Foreskin fibroblast (primary cell): ENCODE measurements at places on chromosomes 4 and X.

GRCh38 chr4:176583278-176583677 lies 209.4 kb downstream of the VEGFC start:
- DNase-seq, result no peak

GRCh38 chrX:53073115-53073586 lies 9.0 kb upstream of the TSPYL2 start:
- no peak for DNase-seq

GRCh38 chr4:4425696-4426095 lies 38.8 kb downstream of the NSG1 start:
- DNase-seq, result no peak

DNA sequence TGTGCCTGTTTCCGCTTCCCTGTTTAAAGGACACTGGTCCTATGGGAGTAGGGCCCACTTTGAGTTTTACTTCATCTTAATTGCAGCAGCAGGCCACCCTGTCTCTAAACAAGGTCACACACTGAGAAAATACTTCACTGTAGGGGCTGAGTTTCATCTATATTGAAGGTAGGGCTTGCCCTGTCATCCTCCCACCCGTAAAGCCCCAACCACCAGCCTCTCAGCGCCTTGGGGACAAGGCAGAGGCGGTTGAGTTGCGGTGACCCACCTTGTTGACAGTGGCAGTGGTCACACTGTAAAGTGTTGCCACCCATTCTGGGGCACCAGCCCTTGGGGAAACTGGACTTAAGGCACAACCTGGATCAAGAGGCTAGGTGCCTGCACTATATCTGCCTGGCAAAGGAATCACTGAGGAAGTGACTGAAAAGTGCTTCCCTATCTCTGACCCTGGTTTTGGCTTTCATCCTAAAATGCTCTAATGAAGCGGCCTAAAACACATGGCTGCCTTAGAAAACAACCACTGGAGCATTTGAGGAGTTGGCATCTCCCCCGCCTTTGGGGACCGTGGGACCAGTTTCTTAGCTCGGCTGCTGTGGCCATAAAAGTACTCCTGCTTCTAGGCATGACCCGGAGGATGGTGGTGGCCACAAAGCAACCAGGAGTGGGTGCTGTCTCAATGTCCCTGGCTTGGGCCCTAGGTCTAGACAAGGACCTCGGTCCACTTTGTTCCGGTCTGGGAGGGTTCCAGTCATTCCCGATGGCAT lies 7.8 kb upstream of the WDR1 start:
- DNase-seq, result no peak

DNA sequence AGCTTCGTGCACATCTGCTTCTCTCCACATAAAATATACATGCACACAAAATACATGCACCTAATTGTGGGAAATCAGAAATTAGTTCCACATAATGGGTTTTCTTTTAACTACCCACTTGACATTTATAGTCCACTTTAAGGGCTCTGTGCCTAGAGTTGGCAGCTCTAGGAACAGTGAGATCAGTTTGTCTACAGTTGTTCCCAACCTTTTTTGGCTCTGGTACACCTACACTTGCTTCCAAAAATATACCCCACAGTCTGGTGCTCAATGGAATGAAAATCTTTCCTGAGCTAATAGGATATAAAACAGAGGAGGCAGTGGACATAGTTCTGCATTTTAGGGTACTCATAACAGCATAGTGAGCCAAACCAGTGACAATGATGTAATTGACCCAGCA lies 36.1 kb downstream of the HDAC8 start:
- no peak for DNase-seq

GRCh38 chr4:97453186-97453585 lies 690.1 kb downstream of the STPG2 start:
- no peak for DNase-seq

DNA sequence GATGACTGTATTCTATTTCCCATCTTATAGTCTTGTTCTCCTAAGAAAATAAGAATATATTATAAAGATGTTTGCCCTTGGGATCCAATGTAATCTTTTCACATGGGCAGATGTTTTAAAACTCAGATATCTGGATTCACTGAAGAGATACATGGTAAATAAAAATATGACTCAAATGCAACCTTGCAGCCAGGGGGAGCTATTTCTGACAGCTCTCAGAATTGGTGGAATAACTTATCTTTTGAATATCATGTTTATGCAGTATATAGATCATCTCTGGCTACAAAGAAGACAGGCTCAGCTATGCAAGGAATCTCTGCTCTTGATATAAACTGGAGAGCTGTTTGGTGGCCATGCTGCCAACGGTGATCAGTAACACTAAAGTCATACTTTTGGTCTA lies 274.7 kb downstream of the GLUD2 start:
- no peak for DNase-seq

DNA sequence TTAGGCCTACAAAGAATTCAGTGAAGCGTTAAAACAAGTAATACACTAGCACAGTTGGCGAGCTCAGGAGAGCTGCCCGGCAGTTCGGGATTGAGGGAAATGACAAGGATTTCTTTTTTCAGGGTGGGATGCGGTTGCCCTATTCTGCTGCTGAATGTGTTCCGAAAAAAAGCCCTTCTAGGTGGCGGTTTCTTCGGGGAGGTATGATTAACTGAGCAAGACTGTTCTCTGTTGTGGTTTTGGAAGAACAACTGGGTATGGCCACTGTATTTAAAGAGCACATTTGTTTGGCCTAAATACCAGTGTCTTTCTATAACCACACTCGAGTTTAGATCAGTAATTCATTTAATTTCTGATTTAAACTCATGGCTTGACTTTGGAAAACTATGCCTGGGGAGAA lies 459.7 kb upstream of the FAT1 start:
- no peak for DNase-seq

- DNase-seq, result peak; percentile 94
Observed at GRCh38 chr4:124631760-124632159, 80.8 kb downstream of the ANKRD50 start.

- no peak for DNase-seq
Observed at GRCh38 chrX:106874075-106874474, 29.1 kb downstream of the RIPPLY1 start.

DNA sequence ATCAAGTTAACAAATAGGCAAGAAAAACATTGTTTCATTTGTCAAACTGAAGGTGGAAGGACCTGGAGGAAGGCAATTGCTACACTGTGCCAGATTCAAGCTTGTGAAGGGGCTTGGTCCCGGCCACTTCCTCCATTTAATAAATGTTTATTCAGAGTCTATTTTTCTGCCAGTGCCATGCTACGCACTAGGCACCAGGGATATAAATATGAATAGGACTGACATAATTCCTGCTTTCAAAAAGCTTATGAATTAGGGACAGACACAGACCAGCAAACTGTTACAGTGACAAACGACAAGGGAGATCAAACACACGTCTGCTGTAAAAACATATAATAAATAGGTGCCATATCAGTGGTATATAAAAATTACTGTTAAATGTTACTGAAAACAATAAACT lies 571 bp downstream of the TLR6 start:
- DNase-seq, result no peak

DNA sequence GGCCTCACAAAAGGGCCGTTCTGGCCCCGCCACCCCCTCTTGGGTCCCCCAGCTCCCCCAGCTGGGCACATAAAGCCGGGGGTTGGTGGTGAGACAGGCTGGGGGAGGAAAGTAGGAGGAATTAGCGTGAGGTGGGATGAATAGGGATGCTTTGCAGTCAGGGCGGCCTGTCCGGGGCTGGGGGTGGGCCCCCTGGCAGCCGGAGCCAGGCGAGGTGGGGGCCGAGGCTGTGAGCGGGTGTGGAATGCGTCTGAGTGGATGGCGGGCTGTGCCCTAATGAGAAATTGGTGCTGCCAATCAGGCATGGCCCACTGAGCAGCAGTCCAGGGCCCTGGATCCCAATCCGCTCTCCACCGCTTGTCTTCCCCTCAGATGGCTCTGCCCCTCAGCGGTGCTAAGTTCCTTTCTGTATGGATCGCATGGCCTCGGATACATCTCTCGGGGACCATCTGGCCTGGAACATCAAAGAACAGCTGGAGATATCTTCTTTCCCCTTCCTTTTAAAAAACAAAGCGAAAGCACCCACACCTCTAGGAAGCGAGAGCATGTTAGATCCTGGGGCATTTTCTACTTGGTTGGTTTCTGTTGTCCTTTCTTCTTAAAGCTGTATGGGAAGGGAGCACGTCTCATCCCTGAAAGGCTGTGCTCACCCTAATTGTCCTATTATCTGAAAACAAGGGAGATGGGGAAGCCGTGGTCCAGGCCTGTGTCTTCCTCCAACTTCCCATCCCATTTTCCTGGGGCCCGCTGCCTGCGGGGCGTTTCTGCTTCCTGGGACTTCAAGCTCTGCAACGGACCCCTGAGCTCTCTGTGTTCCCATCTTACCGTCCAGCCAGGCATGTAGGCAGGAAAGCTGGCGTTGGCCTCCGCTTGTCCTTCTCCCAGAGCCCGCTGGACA lies 106.9 kb downstream of the SORCS2 start:
- no peak for DNase-seq

DNA sequence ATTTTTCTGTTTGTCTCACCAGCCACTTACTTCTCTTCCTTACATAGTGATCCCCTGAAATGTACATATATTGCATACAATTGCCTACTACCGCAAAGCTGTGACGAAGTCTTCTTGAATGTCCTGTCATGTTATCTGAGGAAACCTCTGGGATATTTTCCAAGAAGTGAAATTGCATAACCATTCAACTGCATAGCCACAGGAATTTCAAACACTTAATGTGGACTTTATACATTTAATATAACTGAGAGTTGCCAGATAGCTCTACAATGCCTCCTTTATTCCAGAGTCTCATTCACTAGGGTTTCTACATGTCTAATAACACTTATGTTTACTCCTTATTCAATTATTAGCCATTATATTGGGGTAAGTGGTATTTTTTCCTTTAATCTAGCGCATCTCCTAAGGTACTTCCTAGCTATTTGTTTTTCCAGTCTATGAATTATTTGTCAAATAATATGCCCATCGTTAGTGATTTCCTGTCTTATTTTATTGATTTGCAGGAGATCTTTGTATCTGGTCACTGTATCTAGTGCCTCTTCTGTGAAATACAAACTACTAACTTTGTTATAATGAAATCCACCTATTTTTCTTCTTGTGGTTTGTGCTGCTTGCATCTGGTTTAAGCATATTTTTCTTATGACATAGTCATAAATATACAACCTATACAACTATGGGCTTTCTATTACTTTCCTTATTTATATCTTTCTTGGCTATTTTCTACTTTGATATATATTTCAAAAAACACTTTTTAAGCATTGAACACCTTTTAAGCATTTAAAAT lies 69.2 kb upstream of the GRID2 start:
- DNase-seq, result peak; percentile 70

- DNase-seq, result no peak
Observed at GRCh38 chr4:950136-951020, 18.1 kb downstream of the TMEM175 start.

DNA sequence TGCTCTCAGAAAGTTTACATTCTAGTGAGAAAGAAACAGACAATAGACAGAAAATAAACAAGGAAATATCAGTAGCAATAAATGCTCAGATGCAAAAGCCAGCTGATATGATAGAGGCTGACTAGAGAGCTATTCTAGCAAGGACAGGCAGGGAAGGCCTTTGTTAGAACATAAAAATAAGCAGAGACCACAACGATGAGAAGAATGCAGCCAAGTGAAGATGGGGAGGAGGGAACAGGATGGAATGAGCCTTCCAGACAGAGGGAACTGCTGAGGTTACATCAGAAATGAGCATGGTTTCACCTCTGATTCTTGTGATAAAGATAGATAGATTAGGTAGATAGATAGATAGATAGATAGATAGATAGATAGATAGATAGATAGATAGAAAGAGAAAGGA lies 7.6 kb upstream of the SOWAHB start:
- DNase-seq, result peak; percentile 52

- no peak for DNase-seq
Observed at GRCh38 chr4:13523591-13524503, 20.5 kb downstream of the NKX3-2 start.

GRCh38 chr4:129623233-129623875 lies 527.4 kb downstream of the C4orf33 start:
- DNase-seq, result no peak

DNA sequence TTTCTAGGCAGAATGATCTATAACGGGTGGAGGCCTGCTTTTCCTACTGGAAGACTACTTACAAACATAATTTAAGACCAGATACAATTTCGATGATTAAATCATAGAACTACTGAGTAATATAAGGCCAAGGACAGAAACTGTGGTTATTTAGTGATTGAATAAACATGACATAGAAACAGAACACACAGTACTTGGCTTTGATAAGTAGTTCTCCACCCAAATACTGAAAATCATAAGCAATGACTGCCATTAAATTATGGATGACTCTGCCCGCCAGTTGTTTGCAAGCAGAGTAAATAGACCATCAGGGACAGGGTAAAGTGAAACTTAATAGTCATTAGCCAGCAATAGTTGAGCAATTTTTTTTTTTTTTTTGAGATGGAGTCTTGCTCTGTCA lies 17.2 kb upstream of the SMIM14 start:
- no peak for DNase-seq

- no peak for DNase-seq
Observed at GRCh38 chrX:72532366-72532765, 40.3 kb downstream of the HDAC8 start.

DNA sequence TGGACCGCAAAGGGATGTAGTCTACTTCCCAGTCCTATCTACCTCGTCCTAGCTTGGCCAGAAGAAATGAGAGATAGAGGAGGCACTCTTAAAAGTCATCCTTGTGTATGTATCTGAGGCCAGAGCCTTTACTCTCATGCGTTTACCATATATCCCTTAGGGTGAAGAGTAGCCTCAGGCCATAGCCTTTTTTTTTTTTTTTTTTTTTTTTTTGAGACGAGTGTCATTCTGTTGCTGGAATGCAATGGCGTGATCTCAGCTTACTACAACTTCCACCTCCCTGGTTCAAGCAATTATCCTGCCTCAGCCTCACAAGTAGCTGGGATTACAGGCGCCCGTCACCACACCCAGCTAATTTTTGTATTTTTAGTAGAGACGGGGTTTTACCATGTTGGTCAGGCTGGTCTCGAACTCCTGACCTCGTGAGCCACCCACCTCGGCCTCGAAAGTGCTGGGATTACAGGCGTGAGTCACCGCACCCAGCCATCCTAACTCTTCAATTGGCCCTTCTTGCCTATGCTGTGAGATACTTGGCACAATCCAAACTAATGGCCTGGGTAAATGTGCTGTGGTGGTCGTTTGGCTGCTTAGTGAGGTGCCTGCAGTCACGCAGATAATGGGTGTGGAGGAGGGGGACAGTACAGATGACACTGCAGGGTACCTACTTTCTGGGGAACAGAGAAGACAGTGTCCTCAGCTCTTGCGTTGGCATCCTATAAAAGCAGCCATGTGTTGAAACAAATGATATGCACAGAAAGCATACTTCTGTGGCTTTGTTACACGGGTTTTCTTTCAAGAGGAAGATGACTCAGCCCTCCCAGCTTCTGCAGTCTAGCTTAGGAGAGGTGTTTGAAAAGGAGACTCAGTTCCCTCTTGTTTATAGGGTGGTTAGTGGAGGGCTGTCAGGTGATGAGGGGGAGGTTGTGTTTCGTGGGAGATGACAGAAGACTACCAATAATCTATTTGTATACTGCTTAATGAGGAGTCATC lies 10.4 kb upstream of the DGAT2L6 start:
- peak; percentile 78 for DNase-seq
